ENCODE measurements at places on chromosomes 12 and 14. TPM values are rescaled to one million over a fixed set of nuclear protein-coding genes. Genes with fewer than 3 reads are reported as not detected.

Gene NGB
- total RNA-seq = 1.0 TPM

Gene SOAT2
- not detected for total RNA-seq

Gene LGMN
- total RNA-seq = 83.5 TPM

Gene AHSA1
- total RNA-seq = 177 TPM

Gene IL31
- not detected for total RNA-seq

Gene DBX2
- not detected for total RNA-seq

Gene TRAF3
- 9.3 TPM for total RNA-seq

Gene SMCO3
- total RNA-seq = not detected

Gene GPR68
- 0.35 TPM for total RNA-seq

Gene MGAT2
- total RNA-seq = 25.7 TPM

Gene MORN3
- 0.47 TPM for total RNA-seq

Gene POU6F1
- total RNA-seq = 2.6 TPM

Gene GARIN6
- not detected for total RNA-seq

Gene DPPA3
- 2.8 TPM for total RNA-seq

GRCh38 chr12:74897425-74898211 is 312.0 kb downstream of the KCNC2 start:
- no peak for DNase-seq

DNA sequence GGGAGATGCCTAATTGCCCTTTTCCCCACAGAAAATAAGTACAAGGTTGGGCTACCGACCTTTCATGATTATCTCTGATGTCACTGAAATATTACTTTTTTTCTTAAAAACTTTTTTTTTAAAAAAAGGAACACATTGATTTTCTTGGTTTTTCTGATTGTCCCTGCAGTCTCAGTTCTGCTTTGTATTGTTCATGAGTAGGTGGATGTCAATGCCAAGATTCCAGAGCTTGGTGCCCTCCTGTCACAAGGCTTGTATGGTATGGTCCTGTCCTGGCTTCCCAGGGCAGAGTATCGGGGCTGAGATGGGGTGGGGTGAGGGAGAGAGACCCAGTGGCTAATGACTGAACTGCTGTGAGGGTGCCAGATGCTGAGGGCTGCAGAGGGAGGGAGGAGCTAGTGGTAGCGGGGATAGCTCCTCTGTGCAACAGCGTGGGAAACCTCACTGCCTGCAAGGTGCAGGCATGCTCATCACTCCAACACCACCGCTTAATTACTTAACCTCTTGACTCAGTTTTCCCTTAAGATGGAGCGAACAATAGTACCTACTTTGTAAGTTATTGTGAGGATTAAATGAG is 4.4 kb upstream of the CTDSP2 start:
- peak; percentile 64 for DNase-seq

- DNase-seq = no peak
Measured at GRCh38 chr14:20501346-20501745, 4.0 kb upstream of the RNASE10 start.

GRCh38 chr14:58779376-58779775 is 141.6 kb downstream of the DACT1 start:
- DNase-seq = no peak

GRCh38 chr12:21223930-21224329 is 92.9 kb downstream of the SLCO1B1 start:
- no peak for DNase-seq

DNA sequence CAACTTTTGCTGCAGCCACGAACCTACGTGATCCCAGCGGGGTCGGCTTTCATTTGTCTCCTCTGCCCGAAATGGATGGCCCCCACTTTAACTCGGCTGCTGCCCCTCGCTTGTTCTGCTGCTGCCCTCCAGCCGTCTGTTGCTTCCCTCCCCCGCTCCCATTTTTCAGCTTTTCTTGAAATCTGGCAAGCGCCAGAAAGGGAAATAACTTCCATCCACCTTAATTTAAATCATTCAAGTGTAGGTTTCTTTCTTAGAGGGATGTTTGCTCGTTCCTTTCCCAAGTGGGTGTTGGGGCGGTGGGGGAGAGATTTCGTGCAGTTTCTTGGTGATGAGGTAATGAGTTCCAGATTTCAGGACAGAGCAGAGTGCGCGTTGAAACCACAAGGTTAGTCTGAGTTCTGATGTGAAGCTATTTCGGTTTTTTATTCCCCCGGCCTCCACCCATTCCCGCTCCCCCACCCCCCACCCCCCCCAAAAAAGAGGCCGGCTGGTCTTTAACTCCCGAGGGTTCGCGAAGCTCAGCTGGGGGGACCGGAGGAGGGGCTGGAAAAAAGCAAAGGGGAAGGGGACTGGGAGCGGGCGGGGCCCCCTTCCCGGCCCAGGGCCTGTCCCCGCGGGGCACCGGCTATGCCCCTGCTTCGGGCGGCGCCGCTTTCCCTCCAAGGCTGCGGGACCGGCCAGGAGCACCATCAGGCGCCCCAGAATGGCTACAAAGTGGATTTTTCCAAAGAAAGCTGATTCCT is 2.2 kb upstream of the ZFP36L1 start:
- peak; percentile 63 for DNase-seq

- DNase-seq = peak; percentile 72
Measured at GRCh38 chr12:125151284-125151683, 86.0 kb downstream of the AACS start.

- DNase-seq = peak; percentile 30
Measured at GRCh38 chr14:92451245-92451644, 62.3 kb upstream of the RIN3 start.

DNA sequence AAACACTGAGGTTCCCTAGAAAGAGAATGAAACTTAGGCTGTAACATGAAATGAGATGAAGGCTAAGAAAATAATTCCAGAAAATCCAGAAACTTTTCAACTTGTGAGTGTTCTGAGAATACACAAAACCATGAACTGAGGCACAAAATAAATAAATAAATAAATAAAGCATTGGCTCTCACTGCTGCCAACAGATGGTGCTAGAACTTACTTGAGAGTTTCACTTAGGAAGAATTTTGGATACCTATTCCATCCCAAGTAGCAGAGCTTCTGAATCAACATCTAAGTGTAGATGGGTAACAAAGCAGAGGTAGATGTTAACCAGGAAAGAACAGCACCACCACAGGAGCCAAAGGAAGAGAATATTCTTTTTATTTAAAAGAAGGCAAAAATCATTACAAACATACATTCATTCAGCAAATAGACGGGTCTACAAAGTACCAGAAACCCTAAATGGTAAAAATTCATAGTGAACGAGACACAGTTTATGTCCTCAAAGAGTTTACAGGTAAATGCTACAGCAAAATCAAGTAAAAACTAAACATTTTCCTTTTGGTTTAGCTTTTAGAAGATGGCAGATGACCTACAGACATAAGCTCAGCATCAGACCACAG is 16.7 kb downstream of the EPS8 start:
- peak; percentile 65 for DNase-seq

GRCh38 chr12:27610374-27610773 is 85.9 kb upstream of the REP15 start:
- DNase-seq = no peak

DNA sequence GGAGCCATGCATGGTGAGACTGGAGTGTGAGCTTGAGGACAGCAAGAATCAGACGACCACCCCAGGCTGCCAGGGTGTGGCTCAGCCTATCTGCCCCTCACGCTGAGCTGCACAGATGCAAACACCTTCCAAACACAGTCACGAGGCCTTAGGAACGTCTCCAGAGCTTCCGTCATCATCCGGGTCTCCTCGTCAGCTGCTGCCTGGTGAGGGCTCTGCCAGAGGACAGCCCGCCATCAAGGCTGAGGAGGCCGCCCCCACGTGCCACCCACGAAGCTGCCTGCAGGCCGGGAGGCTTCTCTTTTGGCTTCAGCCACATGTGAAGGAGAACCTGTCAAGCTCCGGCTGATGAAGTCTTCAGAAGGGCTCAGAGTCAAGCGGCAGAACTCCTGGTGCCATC is 13.4 kb downstream of the DDX51 start:
- DNase-seq = no peak

GRCh38 chr12:76187177-76187576 is 102.7 kb upstream of the NAP1L1 start:
- no peak for DNase-seq

GRCh38 chr12:21301-22189 is 45.0 kb upstream of the IQSEC3 start:
- DNase-seq = no peak

DNA sequence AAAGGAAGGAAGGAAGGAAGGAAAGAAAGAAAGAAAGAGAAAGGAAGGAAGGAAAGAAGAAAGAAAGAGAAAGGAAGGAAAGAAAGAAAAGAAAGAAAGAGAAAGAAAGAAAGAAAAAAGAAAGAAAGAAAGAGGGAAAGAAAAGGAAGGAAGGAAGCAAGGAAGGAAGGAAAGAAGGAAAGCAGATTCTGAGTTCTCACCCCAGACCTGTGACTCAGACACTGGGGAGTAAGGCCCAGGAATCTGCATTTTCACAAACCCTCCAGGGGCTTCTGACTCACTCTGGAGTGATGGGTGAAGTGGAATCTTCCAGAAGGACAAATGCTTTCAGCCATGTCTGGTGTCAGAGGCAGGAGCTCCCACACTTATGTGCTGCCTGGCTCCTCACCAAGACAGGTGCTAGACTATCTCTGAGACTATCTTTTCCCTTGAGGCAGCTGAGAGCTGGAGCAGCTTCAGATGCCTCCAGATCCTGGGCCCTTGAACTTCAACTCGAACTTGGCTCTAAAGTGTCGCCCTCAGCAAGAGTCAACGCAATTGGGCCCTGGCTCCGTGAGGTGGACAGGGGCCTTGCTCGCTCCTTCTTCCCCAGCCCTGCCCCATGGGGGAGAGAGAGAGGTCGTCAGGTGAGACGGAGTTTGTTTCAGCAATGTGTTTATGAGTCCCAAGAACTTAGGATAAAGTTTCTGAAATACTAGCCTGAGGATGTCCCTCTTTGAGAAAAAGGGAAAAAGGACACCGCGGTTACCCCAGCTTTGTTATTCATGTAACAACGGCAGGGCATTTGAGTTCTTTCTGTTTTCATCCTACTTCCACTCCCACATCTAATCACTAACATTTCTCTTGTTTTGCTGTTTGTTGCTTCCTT is 19.8 kb upstream of the SCARB1 start:
- DNase-seq = peak; percentile 37

DNA sequence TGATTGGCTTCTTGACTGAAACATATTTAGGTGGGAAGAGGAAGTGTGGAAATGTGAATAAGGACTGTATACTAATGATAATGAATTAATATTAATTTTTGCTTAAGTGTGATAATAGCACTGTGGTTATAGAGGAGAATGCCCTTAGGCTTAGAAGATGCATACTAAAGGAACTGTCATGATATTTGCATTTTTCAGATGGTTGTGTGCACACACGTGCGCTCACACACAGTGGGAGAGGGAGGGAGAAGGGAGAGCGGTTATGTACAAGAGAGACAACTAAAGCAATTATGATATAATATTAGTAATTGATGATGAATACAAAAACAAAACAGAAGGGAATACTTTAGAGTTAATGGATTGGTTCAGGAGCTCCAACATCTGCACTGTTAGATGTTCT is 54.2 kb downstream of the RCOR1 start:
- DNase-seq = no peak

- DNase-seq = no peak
Measured at GRCh38 chr14:83147006-83147405, 1613.4 kb upstream of the SEL1L start.

DNA sequence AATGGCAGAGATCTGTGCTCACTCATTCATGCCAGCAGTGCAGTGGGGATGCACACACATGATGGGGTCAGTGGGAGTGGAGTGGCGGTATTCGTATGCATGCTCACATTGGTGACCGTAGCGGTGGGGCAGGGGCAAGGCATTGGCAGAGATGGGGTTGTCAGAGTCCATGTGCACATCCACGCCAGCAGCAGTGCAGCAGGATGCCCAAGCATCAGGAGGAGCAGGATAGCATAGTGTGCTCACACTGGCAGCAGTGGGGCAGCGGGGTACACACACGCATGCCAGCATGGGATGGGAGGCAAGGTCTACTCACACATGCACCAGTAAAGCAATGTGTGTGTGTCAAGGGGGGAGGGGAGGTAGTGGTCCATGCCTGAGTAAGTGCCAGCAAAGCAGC is 89.4 kb upstream of the GARIN6 start:
- no peak for DNase-seq

All from GM23338 (cell line).